Left hindlimb (tissue), 1 donor: ENCODE measurements at places on chromosomes 1 and 21.

DNA sequence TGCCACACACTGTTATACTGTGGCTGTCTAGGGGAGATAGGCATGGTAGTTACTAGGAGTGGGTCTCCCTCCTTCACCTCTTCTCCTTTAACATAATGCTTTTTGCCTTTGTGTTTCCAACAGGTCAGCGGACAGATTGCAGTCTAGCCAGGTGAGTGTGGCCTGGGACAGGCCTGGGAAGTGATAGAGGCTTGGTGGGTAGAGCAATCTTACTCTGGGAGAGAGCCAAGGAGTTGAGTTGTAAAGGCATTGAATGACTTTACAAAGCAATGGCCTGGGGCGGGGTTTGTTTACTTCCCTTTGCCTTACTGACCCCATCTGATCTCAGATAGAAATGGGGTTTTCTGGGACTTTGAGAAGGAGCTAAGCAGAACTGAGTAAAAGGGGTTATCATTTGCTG is 51.0 kb upstream of the IKBKE start:
- DNase-seq = no peak

- DNase-seq = no peak
Measured at GRCh38 chr1:94411237-94411636, 7.0 kb upstream of the ABCD3 start.

GRCh38 chr21:15686506-15686905 is 43.3 kb upstream of the USP25 start:
- DNase-seq = no peak

- DNase-seq = peak; percentile 56
Measured at GRCh38 chr1:230758709-230759368, 11.7 kb downstream of the CAPN9 start.

DNA sequence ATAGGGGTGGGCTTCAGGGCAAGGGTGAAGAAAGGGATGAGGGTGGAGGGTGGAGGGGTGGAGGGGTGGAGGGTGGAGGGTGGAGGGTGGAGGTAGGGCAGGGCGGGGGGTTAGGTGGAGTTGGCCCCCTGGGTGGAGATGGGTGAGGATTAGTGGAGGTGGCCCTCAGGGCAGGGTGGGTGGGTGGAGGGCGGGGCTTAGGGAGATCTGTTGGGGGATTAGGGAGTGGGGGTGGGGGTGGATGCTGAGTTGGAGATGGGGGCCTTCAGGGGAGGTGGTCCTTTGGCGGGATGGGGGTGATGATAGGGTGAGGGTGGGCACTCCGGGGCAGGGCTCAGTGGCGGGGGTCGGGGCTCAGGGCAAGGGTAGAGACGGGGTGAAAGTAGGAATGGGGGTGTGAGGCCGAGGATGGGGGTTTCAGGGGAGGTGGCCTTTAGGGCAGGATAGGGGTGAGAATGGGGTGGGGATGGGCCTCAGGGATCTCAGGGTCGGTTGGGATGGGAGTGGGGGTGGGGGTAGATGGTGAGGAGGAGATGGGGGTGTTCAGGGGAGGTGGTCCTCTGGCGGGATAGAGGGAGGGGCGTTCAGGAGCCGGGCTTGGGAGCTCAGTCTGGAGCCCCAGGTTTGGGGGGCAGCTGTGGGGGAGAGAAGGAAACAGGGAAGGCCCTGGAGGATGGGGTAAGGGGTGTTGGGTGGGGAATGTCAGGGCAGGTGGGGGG is 800 bp upstream of the DNMT3L start:
- peak; percentile 12 for DNase-seq

DNA sequence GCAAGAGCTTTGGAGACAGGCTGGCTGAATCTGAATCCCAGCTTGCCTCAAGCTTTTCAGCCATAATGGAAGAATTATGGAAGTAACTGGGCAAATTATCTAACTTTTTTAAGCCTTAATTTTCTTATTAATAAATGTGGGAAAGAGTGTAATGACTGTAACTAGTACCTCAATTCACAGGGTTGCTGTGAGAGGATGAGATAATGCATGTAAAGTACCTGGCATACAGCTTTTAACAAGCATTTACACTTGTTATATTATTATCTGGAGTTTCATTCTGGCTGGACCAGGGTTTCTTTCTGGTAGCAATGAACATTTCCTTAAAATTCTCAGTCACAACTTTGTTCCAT is 15.9 kb upstream of the TNFSF4 start:
- no peak for DNase-seq

DNA sequence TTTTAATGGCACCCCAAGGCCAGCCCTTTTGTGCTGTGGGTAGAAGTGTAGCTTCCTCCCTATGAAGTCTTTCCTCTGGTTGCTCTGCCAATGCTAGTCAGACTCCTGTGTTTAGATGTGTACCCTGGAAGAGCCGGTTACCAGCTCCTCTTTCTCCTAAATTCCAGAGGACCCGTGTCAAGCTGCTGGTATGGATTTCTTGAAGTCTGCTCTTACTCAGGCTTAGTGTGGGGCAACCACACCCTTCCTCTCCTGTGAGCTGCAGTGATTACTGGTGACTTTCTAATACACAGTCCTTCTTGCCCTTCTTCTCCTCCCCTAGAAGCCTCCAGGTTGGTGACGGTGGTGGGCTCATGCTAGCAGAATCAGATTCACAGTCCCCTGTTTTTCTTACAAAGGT is 74.1 kb upstream of the AKT3 start:
- no peak for DNase-seq

GRCh38 chr1:33434363-33434750 is 3.5 kb upstream of the PHC2 start:
- DNase-seq = no peak

DNA sequence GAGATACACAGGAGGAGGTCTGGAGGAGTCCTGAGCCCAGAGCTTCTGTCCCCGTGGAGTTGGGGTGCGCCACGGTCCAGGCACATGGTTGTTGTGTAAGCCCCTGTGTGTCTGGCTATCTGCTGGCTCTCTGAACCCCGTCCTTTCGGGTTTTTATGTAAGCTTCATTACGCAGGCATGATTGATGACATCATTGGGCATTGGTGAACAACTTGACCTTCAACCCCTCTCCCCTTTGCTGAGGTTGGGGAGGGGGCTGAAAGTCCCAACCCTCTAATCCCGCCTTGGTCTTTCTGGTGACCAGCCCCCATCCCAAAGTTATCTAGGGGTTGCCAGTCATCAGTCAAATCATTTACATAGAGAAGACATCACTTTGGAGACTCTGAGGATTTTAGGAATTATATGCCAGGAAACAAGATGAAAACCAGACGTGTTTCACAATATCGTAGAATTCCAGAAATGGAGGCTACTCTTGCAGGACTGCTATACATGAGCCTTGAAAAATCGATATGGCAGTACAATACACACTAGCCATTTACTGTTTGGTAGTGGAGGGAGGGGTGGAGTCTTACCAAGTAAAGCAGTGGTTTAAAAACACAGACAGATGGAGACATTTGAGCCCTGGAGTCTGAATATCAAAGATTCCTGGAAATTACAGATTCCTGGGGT is 69.8 kb upstream of the SCAF4 start:
- DNase-seq = no peak

DNA sequence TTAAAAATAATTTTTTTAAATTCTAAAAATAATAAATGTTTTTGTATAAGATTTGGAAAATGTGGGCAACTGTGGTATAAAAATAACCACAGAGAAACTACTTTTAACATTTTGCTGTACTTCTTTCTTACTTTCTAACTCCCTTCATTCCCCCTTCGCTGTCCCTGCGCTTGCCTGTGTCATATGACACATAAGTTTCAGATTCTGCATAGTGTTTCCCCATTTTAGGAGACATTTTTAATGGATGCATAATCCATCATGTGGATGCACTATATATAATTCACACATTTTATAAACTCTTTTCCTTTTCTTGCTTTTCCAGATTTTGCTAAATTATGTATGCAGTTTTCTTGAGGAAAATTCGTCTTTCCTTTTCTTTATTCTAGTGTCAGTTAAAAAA is 16.3 kb downstream of the ATG4C start:
- DNase-seq = no peak

DNA sequence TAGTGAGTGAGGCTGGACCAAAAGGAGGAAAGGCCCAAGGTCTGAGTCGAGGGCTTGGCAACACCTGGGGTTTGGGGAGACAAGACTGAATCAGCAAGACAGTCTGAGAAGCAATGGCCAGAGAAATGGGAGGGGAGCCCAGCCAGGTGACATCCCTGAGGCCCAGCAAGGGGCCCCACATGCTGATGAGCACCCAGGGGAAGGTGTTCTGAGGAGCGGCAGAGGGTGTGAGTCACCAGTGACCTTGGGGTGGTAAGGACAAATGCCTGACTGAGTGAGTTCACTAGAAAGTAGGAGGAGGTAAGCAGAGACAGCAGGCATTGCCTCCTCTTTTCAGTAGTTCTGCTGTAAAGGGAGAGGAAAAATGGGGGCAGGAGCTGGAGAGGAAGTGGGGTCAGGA is 192.4 kb upstream of the GALNT2 start:
- DNase-seq = no peak

GRCh38 chr1:17027403-17027802 is 15.7 kb upstream of the ATP13A2 start:
- no peak for DNase-seq

GRCh38 chr1:167013108-167013929 is 24.2 kb downstream of the MAEL start:
- no peak for DNase-seq

DNA sequence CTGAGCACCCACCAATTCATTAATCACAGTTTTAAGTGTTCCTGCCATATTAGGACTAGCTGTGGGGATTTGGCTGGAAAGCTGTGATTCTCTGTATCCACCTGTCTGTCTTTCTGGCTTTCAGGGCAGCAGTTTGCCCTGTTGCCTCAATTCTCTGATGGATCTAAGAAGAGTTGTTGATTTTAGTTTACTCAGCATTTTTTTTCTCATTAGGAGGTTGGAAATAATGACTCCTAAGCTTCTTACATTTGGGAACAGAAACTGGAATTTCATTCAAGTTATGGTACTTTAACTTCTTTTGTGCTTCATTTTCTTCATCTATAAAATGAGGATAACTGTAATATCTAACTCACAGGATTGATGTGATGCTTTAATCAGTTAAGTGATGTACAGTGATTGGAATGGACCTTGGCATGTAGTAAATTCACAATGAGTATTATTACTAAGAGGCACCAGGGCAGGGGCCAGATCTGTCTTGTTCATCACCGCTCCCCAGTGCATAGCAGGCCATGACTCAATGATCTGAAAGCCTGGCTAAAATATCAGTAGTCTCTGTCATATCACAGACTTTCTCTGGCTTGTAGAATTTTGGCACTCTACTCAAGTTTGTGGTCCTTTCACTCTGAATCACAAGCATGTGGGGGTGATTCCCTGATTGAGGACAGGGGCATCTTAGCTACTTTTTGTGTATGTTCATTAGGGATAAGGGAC is 51.4 kb upstream of the GREM2 start:
- no peak for DNase-seq

DNA sequence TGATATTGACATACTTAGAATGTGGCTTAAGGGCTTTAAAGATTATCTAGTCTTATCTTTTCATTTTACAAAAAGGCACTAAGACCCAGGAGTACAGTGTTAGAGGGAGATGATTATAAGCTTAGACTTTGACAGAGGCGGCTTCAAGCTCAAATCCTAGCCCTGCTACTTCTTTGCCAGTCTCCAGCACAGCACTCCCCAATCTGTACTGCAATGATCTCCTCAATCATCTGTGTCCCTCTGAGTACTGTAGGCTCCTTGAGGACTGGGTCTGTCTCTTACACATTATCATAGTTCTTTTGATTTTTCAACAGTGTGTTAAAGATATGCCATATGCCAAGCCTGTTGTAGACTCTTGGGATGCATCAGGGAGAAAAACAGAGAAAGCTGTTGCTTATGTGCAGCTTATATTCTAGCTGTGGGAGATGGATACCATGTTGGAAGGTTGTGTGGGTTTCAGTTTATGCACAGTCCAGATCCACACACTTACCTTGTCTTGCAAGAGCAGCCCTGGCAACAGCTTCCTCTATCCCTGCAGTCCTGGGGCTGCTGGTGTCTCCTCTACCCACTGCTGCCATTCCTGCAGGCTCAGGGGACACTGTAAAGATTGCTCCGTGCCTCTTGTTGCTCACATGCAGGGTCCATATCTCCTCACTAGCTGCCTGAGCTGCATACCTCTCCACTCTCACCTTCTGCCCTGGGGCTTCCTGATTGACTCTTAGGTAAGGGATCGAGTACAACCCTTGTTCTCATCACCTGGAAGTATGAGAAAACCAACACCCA is 103.9 kb upstream of the TSPAN2 start:
- no peak for DNase-seq

DNA sequence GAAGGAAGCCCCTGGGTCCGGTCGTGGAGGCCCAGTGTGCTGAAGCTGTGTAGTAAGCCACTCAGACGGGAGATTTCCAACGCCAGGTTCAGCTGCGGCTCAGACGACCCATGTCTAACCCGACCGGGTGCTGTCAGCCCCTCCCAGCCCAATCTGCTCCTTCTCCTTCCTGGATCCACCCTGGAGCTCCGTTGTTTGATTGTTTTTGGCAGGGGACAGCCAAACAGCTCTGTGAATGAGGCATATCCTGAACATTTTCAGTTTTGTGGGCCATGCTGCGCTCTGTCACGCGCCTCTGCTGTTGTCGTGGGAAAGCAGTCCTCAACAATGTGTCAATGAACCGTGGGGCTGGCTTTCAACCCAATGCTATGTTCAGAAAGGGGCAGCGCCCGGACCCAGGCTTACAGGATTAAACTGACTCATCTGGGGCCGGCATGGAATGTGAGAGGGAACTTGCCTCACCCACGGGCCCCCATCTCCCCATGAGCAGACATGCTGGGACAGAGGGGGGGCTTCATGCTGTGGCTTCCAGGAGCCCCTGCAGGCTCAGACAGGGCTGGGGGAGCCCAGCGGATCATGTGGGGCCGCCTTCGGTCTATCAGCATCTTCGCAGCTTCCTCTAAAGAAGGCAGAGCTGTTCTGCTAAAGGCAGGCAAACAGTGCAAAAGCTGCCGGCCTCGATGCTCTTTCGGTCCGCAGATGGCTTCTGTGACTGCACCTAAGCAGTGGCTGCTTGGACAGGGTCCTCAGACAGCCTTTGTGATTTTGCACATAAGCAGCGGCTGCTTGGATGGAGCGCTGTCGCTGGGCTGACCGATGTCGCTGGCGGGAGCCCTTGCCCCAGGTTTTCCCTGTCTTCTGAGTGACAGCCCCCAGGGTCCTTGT is 101.7 kb downstream of the RIPK4 start:
- no peak for DNase-seq

- DNase-seq = no peak
Measured at GRCh38 chr1:43503534-43503933, 27.1 kb upstream of the PTPRF start.

DNA sequence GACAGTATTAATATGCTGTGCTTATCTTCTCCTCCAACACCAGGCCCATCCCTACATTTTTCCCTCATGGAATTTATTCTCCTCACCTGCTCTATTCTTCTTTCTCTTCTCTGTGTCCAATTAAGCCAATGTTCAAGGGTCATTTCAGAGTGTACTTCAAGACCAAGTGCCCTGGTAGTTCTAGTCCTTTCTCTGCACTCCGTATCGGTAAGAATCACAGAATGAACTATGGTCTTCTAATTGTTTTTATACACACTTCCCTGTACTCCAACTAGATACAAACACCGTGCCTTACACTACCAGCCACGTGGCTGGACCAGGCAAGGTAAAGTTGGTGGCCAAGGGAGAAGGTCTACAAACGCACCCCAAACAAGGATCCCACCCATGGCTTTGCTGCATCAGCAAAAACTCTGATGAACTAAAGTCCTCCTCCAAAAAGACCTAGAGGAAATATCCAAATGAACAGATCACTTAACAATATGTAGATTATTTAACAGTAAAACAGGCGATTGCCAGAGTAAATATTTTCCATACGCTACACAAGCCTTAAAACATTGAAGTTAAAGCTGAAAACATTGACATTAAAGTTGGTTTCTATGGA is 40.1 kb upstream of the LPAR3 start:
- DNase-seq = no peak
